ENCODE measurements at places on chromosomes 13 and 19.

GRCh38 chr19:30555075-30555790, 183.0 kb downstream of the ZNF536 start:
- no peak for DNase-seq

DNA sequence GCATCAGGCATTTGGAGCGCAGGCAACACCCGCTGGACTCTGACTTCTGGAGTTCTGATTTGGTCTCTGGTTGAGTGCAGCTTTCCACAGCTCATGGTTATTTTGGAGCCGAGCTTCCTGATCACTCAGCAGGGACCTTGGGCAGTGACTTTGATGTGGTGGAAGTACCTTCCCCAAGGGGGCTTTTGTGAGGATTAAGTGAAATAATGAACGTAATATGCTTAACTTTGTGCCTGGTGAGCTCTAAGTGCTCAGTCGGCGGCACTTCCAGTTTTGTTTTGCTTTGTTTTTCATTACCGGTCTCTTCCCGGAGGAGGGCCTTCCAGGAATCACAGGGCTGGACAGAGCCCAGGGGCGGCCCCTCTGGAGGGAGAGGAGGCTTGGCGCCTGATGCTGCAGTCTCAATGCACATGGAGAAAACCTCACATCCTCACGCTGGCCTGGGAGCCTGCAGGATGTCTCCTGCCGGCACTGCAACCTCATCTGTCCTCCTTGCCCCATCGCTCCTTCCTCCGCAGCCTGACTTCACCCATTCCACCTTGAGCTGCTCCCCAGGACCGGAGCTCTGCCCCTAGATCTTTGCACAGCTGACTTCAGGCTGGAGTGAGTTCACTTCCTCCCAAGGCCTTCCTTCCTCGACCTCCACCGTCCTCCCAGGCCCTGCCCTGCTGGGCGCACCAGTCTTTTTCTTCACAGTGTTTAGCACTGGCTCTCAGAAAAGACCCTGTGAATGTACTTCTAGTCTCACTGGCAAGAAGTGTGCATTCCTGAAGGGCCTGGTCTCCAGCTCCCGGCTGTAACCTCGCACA, 1.5 kb downstream of the PLEKHF1 start:
- DNase-seq, result no peak

GRCh38 chr13:81293594-81294164, 952.8 kb upstream of the SPRY2 start:
- no peak for DNase-seq

- no peak for DNase-seq
Measured at GRCh38 chr19:38455031-38455430, 21.5 kb downstream of the RYR1 start.

- no peak for DNase-seq
Measured at GRCh38 chr19:51188227-51188559, 36.7 kb upstream of the CD33 start.

DNA sequence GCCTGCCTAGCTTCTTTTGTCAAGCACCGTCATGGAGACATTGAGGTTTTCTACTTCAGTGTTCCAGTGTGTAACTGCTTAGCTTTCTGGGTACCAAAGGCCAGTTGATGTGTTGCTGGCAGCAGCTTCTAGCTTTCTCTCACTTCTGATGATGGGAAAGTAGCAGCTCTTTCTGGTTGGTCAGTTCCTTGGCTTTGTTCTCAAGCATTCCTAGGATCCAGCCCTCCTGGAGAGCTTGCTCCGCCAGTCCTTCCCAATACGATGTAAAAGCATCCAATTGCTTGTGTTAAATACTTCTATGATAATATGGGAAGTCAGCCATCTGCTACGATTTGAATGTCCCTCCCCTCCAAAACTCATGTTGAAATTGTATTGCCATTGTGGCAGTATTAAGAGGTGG, 182.8 kb downstream of the UGGT2 start:
- no peak for DNase-seq

GRCh38 chr13:102598061-102598460, 1.3 kb downstream of the TPP2 start:
- DNase-seq, result no peak

- DNase-seq, result no peak
Measured at GRCh38 chr19:42325896-42326771, 699 bp downstream of the MEGF8 start.

DNA sequence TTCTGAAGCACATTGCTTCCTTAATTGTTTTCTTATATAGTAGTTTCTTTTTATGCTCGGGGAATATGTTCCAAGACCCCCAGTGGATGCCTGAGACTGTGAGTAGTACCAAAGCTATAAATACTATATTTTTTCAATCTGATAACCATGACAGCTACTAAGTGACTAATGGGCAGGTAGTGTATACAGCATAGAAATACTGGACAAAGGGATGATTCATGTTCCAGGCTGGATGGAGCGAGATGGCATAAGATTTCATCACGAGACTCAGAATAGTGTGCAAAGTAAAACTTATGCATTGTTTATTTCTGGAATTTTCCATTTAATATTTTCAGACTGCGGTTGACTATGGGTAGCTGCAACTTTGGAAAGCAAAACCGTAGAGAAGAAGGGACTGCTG, 47.9 kb upstream of the OLFM4 start:
- no peak for DNase-seq

GRCh38 chr13:111117289-111117688, 2.2 kb downstream of the ARHGEF7 start:
- DNase-seq, result no peak

DNA sequence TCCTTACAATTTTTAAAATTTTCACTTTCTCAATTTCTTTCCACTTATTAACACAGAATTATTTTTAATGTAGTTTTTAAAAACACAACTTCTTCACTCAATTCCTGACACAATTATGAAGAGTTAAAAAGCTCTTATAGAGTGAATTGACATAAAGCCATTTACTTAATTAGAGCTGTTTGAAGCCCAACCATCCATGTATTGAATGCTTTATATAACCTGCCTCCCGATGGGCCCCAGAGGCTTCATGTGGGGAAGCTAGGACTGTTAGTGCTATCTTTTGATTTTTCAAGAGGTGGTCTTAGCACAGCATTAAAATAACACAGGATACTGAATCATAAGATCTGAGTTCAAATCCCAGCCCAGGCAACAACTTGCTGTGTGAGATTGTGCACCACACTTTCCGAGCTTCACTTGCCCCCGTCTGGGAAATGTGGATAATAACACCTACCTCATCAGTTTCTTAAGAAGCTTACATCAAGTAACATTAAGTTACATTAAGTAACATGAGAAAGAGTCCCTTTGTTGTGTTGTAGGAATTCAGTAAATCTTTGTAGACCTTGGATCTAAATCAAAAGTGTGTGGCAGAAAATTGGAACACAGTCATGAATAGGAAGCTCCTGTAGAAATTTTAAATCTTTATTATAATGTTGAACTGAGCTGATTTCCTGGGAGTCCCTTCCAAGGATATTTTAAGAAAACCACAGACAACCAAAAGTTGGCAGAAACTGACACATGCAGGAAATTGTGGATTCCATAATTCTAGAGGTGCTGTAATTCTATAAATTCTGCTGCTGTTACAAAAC, 5.5 kb upstream of the ENOX1 start:
- DNase-seq, result no peak

GRCh38 chr19:51901860-51902259, 3.0 kb downstream of the ZNF649 start:
- DNase-seq, result no peak

- DNase-seq, result no peak
Measured at GRCh38 chr19:13350072-13350471, 156.2 kb downstream of the CACNA1A start.

DNA sequence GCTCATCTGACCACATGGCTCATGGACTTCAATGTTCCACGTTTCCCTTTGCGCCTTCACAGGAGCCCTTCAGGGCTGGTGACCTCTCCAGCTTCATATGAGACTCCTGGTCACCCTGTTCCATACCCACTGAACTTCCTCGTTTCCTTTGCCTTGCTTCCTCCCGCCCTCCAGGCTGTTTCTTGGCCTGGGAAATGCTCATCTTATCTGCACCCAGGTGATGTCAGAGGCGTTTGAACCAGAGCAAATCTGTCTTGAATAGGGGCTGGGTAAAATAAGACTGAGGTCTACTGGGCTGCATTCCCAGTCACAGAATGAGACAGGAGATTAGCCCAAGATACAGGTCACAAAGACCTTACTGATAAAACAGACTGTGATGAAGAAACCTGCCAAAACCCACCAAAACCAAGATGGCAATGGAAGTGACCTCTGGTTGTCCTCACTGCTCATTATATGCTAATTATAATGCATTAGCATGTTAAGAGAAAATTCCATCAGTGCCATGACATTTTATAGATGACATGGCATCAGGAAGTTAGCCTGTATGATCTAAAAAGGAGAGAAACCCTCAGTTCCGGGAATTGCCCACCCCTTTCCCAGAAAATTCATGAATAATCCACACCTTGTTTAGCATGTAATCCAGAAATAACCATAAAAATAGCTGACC, 102.7 kb downstream of the DCLK1 start:
- DNase-seq, result no peak

DNA sequence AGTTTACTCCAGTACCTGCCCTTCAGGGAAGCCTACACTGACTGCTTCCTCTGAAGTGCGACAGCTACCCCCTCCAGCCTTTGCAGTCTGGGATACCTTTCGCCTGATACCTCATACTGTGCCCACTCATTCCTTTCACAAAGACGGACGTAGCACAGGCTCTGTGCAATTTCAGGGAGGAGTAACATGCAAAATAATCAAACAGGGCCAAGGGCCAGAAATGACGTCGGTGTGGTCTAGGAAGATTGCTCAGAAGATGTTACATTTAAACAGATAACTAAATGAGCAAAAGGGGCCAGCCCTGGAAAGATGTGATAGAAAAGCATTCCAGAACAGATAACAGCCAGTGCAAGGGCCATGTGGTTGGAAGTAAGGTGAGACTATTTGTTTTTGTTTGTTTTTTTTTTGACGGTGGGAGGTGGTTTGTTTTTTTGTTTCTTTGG, 6.6 kb upstream of the DDX39A start:
- no peak for DNase-seq

DNA sequence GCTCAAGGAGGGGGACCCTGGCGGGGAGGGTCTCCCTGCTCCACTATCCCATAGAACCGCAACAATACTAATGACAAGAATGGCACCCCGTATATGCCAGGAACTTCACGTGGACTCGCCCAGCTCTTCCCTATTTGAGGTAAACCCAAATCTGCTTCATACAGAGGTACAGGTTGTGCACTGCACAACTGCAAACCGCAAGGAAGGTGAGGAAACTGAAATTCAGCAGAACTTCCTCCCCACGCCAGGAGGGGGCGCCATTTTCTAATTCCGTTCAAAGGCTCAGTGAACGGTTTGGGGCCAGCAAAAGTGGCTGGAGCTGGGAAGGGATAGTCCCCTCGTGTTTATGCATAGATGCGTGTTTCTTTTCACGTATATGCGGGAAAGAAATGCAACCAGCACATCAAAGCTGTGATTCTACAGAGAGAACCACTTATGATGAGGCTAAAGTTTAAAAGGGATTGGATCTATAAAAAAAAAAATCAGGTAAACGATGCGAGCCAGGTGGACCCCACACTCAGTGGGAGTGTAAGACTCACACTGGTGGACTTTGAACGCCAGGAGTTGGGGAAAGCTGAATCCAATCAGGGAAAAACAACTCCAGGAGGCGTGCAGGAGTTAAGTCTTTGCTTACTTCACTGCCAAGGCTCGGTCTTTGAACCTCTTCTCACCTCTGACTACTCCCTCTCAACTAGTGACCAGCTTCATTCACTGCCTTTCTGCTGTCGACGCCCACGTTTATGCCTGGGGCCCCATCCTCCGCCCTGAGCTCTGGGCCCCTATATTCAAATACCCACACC, 20.3 kb downstream of the C19orf81 start:
- peak; percentile 10 for DNase-seq

DNA sequence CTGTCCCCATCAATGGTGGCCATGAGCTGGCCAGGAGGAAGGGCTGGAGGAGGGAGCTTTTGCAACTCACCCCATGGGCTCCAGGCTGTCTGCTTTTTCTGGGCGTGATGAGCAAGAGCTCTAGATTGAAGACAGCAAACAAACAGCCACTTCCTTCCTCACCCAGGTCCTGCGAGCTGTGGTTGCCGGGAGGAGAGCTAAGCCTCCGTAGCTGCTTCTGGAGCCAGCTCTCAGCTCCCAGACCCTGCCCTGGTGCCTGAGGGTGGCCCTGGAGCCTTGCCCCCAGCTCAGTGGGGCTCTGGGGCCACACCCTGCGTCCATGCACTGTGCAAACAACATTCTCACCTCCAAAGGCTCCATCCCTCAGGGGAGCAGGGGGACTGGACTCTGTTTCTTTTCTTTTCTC, 6.2 kb downstream of the MYO1F start:
- DNase-seq, result no peak

GRCh38 chr19:50387176-50387867, 3.2 kb downstream of the POLD1 start:
- no peak for DNase-seq

DNA sequence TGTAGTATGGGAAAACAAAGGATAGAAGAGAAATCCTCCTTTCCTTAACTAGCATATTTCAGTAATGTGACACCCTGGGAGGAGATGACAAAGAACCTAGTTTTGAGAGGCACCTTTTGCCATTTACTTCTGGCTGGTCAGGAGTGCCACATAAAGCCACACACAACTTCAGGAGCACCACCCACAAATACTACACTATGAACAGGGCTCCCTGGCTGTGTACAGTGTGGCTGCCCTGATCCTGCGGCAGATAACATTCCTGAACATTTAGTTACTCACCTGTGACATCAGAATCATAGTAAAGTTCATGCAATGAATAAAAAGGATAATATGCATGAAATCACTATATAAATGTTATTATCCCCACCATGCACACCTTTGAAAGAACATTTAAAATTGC, 17.4 kb upstream of the IRS2 start:
- DNase-seq, result no peak

- DNase-seq, result no peak
Measured at GRCh38 chr19:49359851-49360820, 2.1 kb downstream of the TEAD2 start.

DNA sequence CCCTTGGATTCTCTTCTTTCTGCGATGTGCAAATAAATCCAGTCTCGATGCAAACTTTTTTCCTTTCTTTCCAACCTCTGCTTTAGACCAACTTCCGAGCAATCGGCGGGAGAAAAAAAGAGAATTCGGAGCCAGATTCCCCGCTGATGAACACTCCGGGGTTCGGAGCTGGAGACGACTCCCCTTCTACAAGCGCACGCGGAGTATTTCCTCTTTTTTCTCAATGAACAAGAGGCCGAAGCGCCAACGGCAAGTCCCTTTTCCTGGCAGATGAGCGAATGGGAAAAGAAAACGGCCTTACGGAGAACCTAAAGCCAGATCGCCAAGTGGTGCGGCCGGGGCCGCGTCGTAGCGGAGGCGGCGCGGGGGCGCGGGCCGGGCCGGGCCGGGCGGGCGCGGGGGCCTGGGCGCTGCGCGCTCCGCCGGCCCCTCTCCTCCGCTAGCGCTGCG, 250 bp downstream of the SPRY2 start:
- no peak for DNase-seq
